ENCODE measurements at places on chromosomes 3 and 15.

DNA sequence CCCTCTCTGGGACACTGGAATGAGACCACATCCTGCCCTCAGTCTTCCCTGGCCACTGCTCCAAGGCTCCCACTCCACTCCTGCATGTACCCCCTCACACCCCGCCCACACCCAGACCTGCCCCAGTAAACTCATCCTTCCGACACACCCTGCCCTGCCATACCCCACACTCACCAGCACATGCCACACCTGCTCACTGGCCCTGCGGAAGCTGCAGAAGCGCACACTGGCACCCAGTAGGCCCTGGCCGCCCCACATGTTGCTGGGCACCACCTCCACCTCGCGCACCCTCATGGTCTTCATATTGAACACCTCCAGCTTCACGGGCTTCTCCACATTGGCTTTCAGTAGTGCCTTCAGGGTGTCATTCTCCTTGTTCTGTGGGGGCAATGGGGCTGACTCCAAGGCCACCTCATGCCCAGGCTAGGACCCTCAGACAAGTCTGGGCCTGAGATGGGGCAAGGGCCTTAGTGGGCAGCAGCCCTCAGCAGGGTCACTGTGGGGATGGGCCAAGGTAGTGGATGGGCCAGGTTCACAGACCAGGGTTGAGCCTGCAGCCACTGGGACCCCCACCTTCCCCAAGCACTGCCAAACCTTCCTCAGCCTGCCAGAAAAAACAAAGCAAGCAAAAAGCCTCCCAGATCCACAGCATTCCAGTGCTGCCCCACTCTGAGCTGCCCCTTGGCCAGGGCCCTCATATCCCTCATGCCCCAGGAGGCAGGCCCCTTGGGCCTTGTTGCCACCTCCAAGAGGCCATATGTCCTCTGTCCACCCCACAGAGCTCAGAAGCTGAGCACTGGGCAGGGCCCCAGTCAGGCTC, 4.7 kb downstream of the GORASP1 start:
- no peak for DNase-seq

GRCh38 chr3:30720586-30721313, 114.3 kb downstream of the TGFBR2 start:
- no peak for DNase-seq

GRCh38 chr15:42157981-42158765, 1.7 kb upstream of the PLA2G4F start:
- no peak for DNase-seq

DNA sequence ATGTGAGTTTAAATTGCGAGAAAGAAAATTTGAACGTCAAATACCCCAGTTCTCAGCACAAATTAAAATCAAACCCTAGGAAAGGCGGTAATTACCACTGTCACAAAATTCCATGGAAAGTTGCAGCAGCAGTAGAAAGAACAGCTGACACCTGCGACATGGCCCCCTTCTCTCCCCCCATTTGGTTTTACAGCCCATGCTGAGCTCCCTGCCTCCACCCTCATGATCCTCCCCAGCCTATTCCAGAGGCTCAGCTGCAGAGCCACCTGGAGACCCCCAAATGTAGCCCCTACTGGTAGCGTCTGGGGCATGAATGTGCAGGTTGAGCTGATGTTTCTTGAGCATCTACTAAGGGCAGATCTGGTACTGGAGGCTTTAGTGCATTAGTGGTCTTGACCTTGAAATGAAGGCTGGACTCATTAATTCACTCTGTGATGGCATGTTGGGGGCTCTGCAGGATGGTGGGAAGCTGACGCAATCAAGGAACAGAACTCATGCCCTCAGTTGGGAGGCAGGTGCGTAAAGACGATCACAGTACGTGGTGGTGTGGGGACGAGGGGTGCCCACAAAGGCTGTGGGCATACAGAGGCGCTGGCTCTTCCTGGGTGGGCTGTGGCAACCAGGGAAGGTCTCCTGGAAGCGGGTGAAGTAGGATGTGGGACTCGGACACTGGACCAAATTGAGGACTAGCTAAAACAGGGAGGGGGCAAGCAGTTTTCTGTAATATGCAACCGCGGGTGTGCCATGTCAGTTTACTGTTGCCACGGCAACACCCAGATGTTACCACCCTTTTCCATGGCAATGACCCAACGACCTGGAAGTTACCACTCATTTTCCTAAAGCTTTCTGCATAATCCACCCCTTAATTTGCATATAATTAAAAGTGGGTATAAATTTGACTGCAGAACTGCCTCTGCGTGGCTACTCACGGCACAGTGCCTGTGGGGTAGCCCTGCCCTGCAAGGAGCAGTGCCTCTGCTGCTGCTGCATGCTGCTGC, 39.8 kb downstream of the PRKCD start:
- DNase-seq = no peak

Measured in AG04449 (cell line).